ENCODE measurements at places on chromosomes 5 and 9. TPM values are rescaled to one million over a fixed set of nuclear protein-coding genes. Genes with fewer than 3 reads are reported as not detected.

- DNase-seq: no peak
Measured at GRCh38 chr5:133820507-133820906, 147.9 kb downstream of the C5orf15 start.

DNA sequence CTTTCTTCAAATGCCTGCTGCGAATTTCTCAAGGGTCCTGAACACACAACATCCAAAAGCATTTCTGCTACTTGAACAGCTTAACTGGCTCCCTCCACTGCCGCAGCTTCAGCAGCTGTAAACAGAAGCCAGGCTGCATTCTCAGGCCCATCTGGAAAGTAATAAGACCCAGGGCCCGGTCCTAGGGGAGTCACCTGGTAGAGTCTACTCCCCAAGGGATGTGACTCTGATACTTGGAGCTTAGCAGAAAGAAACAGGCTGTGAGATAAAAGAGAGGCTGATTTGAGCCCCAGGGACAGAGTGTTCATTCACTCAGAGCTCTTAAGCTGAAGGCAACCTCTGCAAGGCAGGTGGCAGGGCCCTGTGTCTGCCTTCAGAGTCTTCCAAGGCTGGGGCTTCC lies 356.8 kb downstream of the SPOCK1 start:
- DNase-seq: no peak

DNA sequence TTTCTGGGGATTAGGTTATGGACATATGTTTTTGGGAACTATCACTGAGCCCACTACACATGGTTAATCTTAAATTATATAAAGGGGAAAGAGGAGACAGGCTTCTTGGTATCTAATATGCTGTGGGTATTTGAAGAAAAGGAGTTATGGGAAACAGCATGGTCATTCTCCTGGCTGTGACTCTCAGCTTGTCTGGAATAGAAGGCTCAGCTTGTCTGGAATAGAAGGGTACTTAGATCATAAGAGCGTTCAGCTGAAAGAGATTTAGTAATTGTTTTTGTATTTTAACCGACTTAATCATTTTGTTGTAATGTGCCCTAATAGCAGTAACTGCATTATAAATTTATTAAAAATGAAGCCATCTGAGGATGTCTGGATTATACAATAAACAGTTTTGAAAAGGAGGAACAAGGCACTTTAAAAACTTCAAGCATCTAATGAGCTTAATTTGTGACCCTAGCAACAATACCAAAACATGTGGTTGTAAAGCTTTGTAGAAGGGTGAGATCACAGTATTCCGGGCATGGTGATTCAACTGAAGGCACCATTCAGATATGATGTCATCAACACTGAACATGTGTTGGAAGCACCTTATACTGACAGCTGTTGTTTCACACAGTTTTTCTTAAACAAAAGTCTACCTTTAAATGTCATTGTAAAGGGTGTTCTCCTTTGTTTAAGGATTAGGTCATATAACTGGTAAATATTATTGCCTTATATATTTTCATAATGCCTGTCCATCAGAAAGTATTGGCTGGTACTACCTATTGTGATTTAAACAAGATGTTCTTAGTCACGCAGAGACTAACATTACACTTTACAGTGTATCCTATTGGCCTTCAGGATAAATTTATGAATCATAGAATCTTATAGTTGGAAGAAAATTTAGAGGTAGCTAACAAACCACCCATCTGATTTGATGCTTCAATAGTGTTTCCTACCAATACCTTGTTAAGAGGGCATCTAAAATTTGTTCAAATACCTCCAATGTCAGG lies 2174.1 kb upstream of the WWC1 start:
- DNase-seq: no peak

- DNase-seq: no peak
Measured at GRCh38 chr9:76292246-76292645, 102.0 kb downstream of the RFK start.

- no peak for DNase-seq
Measured at GRCh38 chr9:11063263-11063662, 450.5 kb upstream of the PTPRD start.

DNA sequence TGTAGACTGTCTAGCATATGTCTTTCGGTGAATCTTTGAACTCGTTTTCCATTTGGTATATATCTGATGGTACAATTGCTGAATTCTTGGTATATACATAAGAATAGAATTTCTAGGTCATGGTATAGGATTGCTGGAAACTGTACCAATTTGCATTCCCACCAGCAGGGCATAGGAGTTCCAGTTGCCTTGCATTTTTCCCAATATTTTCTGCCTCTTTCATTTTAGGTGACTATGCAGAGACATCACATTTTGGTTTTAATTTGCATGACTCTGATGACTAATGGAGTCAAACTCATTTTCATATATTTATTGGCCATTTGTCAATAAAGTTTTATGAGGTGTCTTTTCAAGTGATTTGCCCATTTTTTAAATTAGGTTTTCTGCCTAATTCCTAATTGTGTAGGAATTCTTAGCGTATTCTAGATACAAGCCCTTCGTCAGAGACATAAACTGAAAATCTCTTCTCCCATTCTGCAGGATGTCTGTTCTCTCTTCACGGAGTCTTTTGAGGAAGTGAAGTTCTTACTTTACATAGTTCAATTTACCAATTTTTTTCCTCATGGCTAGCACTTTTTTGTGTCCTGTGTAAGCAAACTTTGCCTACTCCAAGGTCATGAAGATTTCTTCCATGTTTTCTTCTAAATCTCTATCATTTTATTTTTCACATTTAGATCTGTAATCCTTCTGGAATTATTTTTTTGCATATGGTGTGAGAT lies 28.9 kb upstream of the PDCD1LG2 start:
- no peak for DNase-seq

GRCh38 chr5:110769000-110769681 lies 30.3 kb downstream of the SLC25A46 start:
- DNase-seq: no peak

DNA sequence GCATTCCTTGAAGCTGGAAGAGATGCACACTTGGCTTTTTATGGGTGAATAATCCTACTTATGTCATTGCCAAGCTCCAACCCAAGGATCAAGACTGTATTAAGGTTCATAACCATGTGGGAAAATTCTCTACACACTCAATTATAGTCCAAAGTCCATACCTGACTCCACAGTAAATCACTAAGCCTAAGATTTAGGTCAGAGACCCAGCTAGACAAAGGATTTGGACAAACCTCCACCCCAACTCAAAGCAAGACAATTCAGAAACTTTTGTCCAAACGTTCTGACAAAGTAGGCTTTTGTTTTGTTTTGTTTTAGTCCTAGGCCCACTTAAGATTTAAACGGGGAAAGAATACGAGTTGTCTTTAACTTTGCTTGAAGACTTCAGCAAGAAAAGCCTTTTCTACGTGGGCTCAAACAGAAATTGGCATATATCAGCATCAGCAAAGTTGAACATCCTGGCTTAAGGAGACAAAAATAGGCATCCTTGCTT lies 1.7 kb downstream of the MEGF9 start:
- no peak for DNase-seq

GRCh38 chr9:71608825-71609447 lies 159.4 kb downstream of the CEMIP2 start:
- no peak for DNase-seq

- no peak for DNase-seq
Measured at GRCh38 chr9:130343445-130343918, 77.9 kb downstream of the HMCN2 start.

GRCh38 chr9:129402371-129402739 lies 218.5 kb downstream of the C9orf50 start:
- no peak for DNase-seq

GRCh38 chr9:105978336-105978735 lies 284.0 kb downstream of the TMEM38B start:
- no peak for DNase-seq

DNA sequence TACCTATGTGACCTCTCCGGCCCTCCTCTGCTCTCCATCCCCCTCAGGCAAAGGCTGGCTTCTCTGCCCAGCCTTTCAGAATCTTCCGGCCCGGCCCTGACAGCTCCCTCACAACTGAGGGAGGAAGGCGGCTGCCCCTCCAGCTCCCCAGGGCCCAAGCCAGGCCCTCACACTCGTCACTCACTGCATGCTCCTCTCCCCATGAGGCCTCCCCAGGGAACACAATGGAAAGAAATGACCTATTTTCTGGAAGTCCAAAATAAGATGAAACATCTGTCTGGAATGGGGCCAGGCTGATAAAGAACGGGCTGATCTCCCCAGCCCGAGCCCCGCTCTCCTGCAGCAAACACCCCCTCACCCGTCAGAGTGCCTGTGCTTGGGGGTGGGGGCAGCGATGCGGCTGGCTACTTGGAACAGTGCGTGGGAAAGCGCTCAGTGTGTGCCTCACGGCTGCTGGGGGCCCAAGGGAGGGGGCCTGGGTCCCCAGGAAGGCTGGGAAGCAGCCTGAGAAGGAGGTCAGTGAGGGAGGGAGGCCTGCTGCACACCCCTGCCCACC lies 11.3 kb downstream of the PDGFRB start:
- DNase-seq: peak; percentile 78

- DNase-seq: no peak
Measured at GRCh38 chr5:157214861-157215513, 34.3 kb downstream of the ITK start.

DNA sequence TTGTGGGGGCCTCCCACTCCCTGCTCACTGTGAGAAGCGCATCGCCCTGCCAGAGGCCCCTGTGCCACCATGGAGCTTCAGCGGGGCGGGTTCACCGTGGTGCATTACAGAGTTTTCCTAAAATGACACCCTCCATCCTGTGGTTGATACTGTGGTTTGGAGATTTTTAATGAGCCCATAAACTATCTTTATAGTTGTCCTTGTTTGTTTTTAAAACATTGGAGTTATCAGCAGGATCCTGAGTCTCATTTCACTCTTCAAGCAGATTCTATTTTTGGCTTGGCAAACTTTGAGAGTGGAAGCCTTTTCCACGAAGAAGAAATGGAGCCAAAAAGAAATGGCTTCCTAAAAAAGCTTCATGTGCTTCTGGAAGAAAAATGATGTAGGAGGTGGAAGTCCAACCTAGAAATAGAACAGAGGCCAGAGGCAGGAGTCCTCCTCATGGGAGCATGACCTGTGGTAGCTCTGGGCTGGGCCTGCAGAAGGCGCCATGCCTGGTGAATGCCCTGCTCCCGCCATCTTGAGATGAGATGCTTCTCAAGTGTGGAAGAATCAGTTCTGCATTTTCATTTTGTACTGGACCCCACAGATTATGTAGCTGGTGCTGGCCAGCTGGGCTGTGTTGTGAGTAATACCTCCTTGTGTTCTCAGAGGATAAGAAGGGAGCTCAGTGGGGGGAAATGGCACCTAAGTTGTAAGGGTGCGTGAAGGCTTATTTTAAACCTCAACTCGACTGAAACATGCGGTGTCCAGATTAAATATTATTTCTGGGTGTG lies 79.0 kb upstream of the RAI14 start:
- no peak for DNase-seq

DNA sequence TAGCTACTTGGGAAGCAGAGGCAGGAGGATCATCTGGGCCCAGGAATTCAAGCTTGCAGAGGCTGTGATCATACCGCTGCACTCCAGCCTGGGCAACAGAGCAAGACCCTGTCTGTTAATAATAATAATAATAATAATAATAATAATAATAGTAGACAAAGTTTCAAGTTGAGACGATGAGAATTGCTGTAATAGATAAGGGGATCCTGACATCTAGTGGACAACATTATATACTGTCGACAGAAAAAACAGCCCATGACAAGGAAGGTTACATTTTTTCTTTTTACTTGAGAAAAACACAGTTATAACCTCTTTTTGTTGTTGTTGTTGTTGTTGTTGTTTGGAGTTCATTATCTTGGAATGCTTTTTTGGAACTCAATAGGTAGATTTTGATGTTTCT lies 35.3 kb downstream of the NDFIP1 start:
- DNase-seq: no peak

- DNase-seq: peak; percentile 94
Measured at GRCh38 chr5:178940569-178941360, at the start of gene ZNF454. Gene ZNF454 (plus strand): TSS chr5:178941198. CDS start chr5:178942792, 1,594 bp downstream.

- no peak for DNase-seq
Measured at GRCh38 chr9:71329873-71330272, 208.5 kb upstream of the TRPM3 start.

- DNase-seq: no peak
Measured at GRCh38 chr9:13684656-13685055, 405.2 kb upstream of the MPDZ start.

- no peak for DNase-seq
Measured at GRCh38 chr9:82495884-82496777, 507.6 kb downstream of the SPATA31D1 start.

- DNase-seq: no peak
Measured at GRCh38 chr9:102514541-102514940, 480.6 kb upstream of the CYLC2 start.

- no peak for DNase-seq
Measured at GRCh38 chr5:110054240-110054639, 364.5 kb downstream of the MAN2A1 start.

- no peak for DNase-seq
Measured at GRCh38 chr9:123267481-123268198, 746 bp downstream of the STRBP start.

DNA sequence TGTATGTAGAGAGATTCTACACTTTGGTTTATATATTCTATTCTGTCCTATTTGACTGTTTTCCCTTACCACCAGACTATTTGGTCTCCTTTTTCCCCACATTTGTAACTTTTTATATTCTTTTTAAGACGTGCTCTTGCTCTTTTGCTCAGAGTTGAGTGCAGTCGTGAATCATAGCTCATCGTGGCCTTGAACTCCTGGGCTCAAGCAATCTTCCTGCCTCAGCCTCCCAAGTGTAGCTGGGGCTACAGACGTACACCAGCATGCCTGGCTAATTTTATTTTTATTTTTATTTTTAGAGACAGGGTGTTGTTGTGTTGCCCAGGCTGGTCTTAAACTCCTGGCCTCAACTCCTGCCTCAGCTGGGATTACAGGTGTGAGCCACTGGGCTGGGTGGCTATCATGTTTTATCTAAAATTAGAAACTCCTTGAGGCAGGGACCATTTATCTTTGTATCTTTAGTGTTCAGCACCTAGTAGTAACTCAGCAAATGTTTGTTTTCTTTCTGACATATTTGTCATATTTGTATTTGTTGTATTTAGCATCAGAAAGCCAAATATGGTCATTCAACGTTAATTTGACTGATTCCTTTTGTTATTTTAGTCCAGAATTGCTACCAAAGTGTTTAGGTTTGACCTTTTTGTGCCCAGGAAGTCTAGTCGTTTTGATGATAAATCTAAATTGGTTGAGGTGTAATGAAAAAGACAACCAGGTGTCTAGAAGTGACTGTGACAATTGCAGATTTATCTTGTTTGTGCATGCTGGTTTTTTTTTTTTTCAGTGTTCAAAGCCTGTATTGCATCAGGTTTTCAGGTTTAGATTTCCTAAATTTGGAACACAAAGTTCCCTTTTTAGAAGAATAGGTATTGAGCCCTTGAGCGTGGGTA lies 44.3 kb downstream of the ERBIN start:
- DNase-seq: no peak

Gene DNAJB5
- total RNA-seq: 34.9 TPM

Gene SLC6A18
- not detected for total RNA-seq

Gene GZMA
- 0.55 TPM for total RNA-seq

Gene SMARCA2
- total RNA-seq: 109 TPM

Gene CDKN2B
- 2.5 TPM for total RNA-seq

Gene GFRA3
- total RNA-seq: 0.85 TPM

Gene ARHGEF39
- not detected for total RNA-seq

Gene UBE2B
- 81.9 TPM for total RNA-seq

Gene PCDHA1
- total RNA-seq: not detected

Gene ITK
- 0.33 TPM for total RNA-seq

Gene HK3
- total RNA-seq: 0.85 TPM

Gene KIF4B
- total RNA-seq: not detected

Gene SLC1A3
- 31.8 TPM for total RNA-seq

Gene PLAC8L1
- total RNA-seq: not detected

All from right atrium auricular region (tissue), 2 donors.